MCF 10A (cell line): ENCODE measurements at places on chromosomes 13 and 19. TPM values are rescaled to one million over a fixed set of nuclear protein-coding genes. Genes with fewer than 3 reads are reported as not detected.

DNA sequence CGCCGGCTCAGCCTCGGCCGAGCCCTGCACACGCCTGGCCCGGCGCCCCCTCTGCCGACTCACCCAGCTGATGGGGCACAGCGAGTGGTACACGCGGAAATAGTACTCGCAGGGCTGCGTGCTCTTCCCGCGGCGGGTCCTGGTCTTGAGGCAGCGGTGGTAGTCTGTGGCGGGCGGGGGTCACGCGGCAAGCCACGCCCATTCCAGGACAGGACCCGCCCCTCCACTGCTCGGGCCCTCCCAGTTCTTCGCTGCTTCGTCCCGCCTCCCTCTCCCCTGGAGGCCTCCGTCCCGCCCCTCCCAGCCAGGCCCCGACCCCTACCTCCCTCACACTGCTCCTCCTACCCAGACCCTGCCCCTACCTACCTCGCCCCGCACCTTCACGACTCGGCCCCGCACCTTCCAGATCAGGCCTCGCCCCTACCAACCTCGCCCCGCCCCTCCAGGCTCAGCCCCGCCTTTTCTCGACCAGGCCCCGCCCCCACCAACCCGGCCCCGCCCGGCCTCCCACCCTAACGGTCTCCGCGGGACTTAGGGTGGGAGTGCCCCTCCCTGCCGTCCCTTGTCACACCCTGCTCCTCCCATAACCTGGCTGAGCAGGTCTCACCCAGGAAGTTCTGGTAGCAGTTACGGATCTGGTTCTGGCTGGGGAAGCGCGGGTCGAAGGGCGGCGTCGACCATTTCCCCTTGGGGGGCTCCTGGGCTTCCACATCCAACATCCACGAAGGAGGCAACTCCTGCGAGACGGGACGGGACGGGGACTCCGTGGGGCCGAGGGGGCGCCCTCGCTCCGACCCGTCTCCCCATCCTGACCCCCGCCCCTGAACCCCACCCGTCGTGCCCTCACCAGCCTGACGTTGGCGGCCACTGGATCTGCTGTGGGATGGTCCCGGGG lies 469 bp downstream of the COX6B2 start:
- no peaks in the 10 kb centered on the region for H3K36me3 ChIP-seq
- no peak overlapping the region for H3K27ac ChIP-seq
- H3K4me3 ChIP-seq: peak overlapping the region; percentile 70
- no peak for DNase-seq
- peaks cover 19% of the 10 kb centered on the region for H3K4me1 ChIP-seq

DNA sequence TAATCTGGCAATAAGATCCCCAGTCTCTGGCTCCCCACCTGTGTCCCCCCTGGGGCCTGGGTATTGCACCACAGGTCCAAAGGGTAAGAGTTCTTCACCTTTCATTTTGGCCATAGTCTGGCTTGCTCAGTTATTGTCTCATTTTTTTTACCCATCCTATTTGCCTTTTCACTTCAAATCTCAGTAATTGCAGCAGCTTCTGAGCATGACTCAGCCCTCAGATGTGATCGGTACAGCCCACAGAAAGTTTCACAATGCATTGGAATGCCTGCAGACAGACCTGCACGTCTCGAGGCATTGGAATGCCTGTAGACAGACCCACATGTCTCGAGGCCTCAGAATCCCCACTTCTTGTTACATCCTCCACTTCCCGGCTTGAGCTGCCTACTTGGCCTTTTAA lies 173.6 kb downstream of the NUFIP1 start:
- no peak overlapping the region for H3K4me3 ChIP-seq
- peak overlapping the region; percentile 37 for H3K27ac ChIP-seq
- H3K4me1 ChIP-seq: peaks cover 45% of the 10 kb centered on the region
- H3K36me3 ChIP-seq: no peaks in the 10 kb centered on the region
- no peaks in the 10 kb centered on the region for H3K27me3 ChIP-seq
- DNase-seq: peak; percentile 93

DNA sequence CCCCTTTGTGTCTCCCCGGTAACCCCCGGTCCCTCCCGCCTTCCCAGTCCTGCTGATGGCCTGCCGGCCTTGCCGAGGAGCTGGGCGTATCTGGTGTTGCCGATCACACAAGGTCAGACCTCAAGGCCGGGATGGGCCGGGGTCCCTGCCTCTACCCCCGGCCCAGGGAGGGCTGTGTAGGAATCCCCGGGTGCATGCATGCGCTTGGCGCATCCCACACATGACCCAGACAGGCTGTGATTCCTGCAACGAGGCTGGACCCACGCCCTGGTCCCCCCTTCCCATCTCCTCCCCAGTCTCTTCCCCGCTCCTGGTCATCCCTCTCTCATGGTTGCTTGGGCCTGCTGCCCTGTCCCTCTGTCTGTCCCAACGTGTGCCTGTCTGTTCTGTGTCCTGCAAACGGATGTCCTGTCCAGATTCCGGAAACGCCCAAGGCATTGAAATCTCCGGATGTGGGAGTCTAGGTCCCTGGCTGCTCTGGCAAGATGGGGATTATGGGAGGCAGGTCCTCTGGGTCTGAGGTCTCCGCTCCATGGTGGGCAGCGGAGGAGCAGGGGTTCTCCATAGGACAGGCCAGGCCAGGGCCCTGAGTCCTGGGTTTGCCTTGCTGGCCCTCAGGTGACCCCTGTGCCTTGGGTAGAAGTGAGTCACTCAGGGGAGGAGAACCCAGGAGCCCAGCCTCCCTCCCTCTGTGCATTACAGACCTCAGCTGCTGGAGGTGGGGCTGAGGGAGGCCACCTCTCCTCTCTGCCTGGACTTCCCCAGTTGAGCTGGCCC lies 1.6 kb downstream of the PKN1 start:
- H3K36me3 ChIP-seq: no peaks in the 10 kb centered on the region
- peaks cover 10% of the 10 kb centered on the region for H3K4me1 ChIP-seq
- peak overlapping the region; percentile 48 for H3K4me3 ChIP-seq
- H3K27me3 ChIP-seq: no peaks in the 10 kb centered on the region
- peak; percentile 91 for DNase-seq

GRCh38 chr13:34174671-34175145 lies 356.8 kb downstream of the RFC3 start:
- DNase-seq: no peak
- no peaks in the 10 kb centered on the region for H3K36me3 ChIP-seq
- H3K27ac ChIP-seq: no peak overlapping the region
- H3K4me3 ChIP-seq: no peak overlapping the region
- peaks cover 7% of the 10 kb centered on the region for H3K4me1 ChIP-seq

DNA sequence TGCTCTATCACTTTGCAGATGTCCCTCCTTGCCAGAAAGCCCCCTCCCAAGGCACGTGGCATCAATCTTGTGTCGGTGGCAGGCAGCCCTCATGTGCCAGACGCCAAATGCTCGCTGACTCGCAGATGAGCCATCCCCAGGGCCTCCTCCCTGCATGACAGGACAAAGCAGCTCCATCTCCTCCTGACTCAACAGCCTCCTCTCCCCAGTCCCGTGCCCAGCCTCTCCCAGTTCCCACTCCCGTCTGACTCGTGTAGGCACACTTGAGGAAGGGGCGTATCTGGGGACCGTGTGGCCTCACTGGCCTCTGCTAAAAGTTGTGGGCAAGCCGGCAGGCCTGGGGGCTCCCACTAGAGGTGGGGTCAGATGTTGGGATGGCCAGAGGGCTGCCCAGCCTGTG lies 133.6 kb downstream of the STK24 start:
- DNase-seq: peak; percentile 47
- no peak overlapping the region for H3K4me3 ChIP-seq
- H3K27ac ChIP-seq: peak overlapping the region; percentile 16
- H3K36me3 ChIP-seq: peaks cover 34% of the 10 kb centered on the region
- peaks cover 19% of the 10 kb centered on the region for H3K4me1 ChIP-seq
- H3K27me3 ChIP-seq: no peaks in the 10 kb centered on the region

DNA sequence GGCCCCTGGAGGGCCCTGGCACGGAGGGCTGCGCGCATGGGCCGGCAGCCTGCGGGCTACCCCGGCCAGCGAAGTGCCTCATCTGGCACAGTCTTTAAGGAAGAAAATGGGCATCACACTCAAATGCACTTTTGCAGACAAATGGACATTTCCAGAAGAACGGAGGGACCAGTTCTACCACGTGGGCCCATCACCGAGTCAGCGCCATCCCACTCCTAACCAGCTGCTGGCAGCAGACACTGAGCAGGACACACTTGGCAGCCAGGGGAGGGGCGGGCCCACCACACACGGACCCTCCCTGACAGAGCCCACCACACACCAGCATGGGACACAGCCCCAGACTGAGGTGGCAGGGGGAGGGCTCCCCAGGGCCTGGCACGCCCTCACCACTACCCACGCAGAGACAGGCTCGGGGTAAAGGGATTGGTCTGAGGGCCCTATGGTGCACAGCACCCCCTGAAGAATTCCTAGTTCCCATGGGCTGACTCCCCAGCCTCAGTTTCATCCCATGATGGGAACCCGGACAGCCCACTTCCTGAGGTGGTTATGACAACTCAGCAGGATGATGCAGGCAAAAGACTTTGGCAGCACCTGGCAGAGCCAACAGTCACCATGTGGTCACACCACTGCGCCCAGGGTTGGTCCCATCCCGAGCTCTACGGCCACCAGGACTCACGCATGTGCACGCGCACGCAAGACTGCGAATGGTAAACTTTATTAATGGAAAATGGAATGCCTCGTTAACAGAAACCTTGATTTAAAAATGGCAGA lies 18.7 kb upstream of the TINCR start:
- no peaks in the 10 kb centered on the region for H3K27me3 ChIP-seq
- DNase-seq: no peak
- H3K27ac ChIP-seq: no peak overlapping the region
- H3K36me3 ChIP-seq: peaks cover 60% of the 10 kb centered on the region
- H3K4me3 ChIP-seq: no peak overlapping the region
- no peaks in the 10 kb centered on the region for H3K4me1 ChIP-seq

DNA sequence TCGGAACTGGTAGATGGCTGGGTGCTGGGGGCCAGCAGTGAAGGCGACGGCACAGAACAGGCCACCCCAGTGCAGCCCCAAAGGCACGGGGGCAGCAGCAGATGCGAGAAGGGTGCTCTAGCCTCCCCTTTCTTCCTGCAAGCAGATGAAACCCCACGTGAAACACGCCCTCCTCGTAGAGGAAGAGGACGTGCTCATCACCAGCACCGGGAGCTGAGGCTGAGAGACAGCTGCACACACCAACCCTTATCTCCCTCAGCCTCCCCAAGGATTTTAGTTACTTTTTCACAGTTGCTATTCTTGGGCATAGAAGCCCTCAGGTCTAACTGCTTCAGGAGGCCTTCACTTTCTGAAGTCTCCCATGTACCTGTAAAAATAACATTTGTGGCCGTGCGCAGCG lies 11.9 kb downstream of the ZNF787 start:
- no peak for DNase-seq
- H3K36me3 ChIP-seq: peaks cover 17% of the 10 kb centered on the region
- H3K4me3 ChIP-seq: no peak overlapping the region
- H3K27me3 ChIP-seq: no peaks in the 10 kb centered on the region

GRCh38 chr13:92805766-92806165 lies 420.8 kb upstream of the GPC6 start:
- H3K27ac ChIP-seq: peak overlapping the region; percentile 73
- H3K4me3 ChIP-seq: peak overlapping the region; percentile 63
- peaks cover 15% of the 10 kb centered on the region for H3K4me1 ChIP-seq
- no peaks in the 10 kb centered on the region for H3K36me3 ChIP-seq
- DNase-seq: no peak

- no peaks in the 10 kb centered on the region for H3K4me1 ChIP-seq
- H3K4me3 ChIP-seq: no peak overlapping the region
- no peak overlapping the region for H3K27ac ChIP-seq
- no peaks in the 10 kb centered on the region for H3K27me3 ChIP-seq
- H3K36me3 ChIP-seq: no peaks in the 10 kb centered on the region
Observed at GRCh38 chr13:112341976-112342735, 34.0 kb upstream of the SPACA7 start.

DNA sequence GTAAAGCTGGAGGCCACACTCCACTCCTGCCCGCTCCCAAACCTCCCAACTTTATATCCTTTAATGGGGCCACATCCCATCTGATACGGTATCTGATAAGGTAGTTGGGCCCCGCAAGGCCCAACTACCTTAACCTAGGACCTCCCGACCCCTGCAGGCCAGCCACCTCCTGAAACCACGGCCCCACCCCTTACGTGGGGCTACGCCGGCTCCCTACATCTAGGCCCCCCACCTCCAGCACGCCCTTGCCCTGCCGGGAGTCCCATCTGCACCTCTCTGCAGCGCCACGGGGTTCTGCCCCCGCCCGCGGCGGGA lies 2.2 kb downstream of the IGFLR1 start:
- no peak for DNase-seq
- H3K36me3 ChIP-seq: peaks cover 33% of the 10 kb centered on the region

Gene DENND1C
- total RNA-seq: not detected in 2 replicates

GRCh38 chr13:98517576-98518310 lies 59.2 kb downstream of the STK24 start:
- peaks cover 51% of the 10 kb centered on the region for H3K36me3 ChIP-seq
- H3K4me1 ChIP-seq: peaks cover 31% of the 10 kb centered on the region
- no peaks in the 10 kb centered on the region for H3K27me3 ChIP-seq

DNA sequence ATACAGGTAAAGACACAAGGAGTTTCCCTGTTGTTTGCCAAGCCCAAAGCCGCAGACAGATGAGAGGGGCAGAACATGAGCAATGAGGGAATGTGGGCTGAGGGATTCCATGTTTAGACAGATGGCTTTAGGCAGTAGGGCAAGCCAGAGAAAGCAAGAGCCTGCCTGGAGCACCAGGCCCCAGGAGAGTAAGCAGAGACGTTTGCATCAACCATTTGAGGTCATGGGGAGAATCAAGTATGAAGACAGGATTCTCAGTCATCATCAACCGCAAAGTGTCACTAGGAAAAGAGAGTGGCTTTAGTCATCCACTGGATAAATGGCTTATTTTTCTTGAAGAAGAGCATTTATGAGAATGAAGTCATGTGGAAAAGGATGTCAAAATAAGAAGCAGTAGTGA lies 184.7 kb downstream of the COG6 start:
- no peak overlapping the region for H3K27ac ChIP-seq
- DNase-seq: no peak
- H3K27me3 ChIP-seq: no peaks in the 10 kb centered on the region
- H3K36me3 ChIP-seq: no peaks in the 10 kb centered on the region
- H3K4me3 ChIP-seq: no peak overlapping the region

Gene OR7D2
- total RNA-seq: not detected in 2 replicates

Gene PSG1
- not detected in 2 replicates for total RNA-seq

Gene CCDC8
- total RNA-seq: not detected in 2 replicates

- peaks cover 6% of the 10 kb centered on the region for H3K4me1 ChIP-seq
- H3K36me3 ChIP-seq: peaks cover 15% of the 10 kb centered on the region
- peak overlapping the region; percentile 77 for H3K4me3 ChIP-seq
- DNase-seq: peak; percentile 88
- H3K27me3 ChIP-seq: no peaks in the 10 kb centered on the region
Observed at GRCh38 chr19:18000915-18001776, 6.8 kb upstream of the ARRDC2 start.

GRCh38 chr13:92224825-92225224 lies 826.4 kb downstream of the GPC5 start:
- no peaks in the 10 kb centered on the region for H3K36me3 ChIP-seq
- no peak overlapping the region for H3K27ac ChIP-seq
- H3K4me3 ChIP-seq: no peak overlapping the region
- H3K27me3 ChIP-seq: peaks cover 19% of the 10 kb centered on the region
- H3K4me1 ChIP-seq: peaks cover 9% of the 10 kb centered on the region

DNA sequence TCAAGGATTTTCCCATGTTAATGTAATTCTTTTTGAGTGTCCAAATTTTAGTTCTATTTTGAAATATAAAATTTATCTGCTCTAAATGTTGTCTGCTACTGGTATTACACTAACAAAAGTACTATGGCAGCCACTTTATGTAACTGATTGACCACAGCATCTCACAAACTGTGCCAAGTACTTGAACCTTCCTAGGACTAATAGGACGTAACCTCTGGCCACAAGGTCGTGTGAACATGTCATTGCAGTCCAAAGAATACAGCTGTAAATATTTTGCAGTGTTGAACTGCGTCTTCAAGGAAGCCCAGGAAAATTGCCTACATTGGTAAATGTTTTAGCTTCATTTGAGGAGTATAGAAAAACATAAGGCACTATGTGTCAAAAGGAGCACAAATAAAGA lies 1.9 kb downstream of the KCTD4 start:
- H3K27me3 ChIP-seq: no peaks in the 10 kb centered on the region
- H3K36me3 ChIP-seq: peaks cover 7% of the 10 kb centered on the region
- no peak for DNase-seq
